ENCODE measurements at places on chromosomes 6 and 20.

DNA sequence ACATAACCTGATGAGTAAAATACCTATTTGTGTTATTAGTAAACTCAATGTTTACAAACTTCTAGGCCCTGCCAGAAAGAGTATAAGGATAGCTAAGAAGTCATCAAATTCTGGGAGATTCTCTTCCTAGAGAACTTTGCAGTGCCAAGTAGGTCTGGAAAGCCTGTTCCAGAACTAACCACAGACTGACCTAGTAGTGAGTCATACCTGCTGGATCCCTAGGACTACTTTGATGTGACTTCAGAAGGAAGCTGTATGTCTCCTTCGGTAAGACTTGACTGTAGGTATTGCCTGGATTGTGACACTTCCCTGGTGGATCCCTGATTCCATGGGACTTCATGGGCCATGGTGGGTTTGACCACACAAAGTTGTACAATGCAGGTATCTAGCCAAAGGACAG lies 131.7 kb downstream of the DNAH8 start:
- DNase-seq: no peak

DNA sequence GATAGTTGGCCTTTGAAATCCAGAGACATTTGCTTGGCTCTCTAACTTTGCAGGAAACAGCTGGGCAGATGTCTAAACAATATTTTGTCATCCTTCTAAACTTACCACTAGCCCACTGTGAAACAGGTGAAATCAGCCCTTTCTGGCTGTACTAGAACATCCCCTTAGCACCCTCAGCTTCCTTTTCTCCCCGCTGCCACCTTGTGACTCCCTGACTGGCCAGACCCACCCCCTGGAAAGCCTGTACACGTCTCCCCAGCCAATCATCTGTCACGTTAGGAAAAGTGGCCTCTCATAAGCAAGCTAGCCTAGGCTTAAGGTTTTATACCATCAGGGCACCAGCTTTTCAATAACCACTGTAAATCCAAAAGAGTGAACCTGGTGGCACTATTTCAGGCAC lies 88.6 kb upstream of the E2F3 start:
- DNase-seq: no peak

- peak; percentile 3 for DNase-seq
Observed at GRCh38 chr6:12845224-12846004, 128.8 kb downstream of the PHACTR1 start.

GRCh38 chr6:165661664-165662025 lies 1.4 kb downstream of the PDE10A start:
- no peak for DNase-seq

DNA sequence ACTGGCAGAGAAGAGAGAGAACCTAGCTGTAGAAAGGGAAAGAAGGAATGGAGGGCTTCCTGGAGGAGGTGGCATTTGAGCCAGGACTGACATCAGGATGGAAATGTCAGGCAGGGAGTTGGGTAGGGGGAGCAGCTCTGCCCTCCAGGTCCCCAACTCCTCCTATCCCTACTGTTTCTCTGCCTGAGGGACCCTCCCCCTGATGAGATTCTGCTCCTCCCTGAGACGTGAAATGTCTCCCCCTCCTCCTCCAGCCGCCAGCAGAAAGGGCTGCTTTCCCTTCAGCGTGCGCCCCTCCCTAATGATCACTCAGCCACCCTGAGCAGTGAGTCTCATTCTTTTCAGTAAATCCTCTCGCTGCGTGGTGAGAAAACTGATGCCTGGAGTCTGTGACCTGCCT lies 40.6 kb downstream of the HLA-DPB1 start:
- no peak for DNase-seq

DNA sequence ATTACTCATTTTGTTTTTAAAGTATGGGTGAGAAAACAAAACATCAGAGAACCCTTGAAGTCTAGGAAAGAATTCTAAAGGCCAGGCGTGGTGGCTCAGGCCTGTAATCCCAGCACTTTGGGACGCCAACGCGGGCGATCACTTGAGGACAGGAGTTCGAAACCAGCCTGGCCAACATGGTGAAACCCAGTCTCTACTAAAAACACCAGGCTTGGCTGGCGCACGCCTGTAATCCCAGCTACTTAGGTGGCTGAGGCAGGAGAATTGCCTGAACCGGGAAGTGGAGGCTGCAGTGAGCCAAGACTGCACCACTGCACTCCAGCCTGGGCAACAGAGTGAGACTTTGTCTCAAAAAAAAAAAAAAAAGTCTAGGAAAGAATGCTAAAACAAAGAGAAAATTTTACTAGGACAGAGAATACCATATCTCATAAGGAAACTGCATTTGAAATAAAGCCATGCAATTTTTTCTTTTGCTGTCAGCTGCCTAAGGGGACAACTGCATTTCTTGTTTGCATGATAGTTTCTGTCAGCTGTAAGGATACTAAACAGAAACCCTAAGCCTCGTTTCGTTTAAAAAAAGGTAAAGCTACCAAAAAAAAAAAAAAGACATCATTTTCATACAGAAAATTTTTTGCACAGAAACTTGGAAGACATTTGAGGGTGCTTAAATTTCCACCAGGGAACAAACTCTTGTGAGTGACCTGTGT lies 32.1 kb downstream of the SMLR1 start:
- DNase-seq: no peak

DNA sequence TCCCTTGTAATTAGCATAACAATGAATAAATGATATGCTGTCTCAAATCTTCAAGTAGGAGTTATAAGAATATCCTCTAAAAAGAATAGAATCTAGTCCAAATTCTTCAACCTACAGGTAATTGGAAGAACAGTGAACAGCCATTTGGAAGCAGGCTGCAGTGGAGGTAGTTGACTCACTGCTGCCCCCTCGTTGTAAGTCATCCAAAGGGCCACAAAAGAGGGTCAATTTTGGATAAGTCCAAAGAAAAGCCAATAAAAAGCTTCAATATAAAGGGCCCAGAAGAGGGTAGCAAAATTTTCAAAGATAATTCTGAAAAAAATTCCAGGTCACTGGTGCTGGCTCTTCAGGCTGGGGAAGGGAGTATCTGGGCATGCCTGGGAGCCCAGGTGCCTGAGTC lies 60.8 kb upstream of the SSTR4 start:
- no peak for DNase-seq

GRCh38 chr20:33667245-33667675 lies 517 bp downstream of the ACTL10 start:
- DNase-seq: peak; percentile 53

DNA sequence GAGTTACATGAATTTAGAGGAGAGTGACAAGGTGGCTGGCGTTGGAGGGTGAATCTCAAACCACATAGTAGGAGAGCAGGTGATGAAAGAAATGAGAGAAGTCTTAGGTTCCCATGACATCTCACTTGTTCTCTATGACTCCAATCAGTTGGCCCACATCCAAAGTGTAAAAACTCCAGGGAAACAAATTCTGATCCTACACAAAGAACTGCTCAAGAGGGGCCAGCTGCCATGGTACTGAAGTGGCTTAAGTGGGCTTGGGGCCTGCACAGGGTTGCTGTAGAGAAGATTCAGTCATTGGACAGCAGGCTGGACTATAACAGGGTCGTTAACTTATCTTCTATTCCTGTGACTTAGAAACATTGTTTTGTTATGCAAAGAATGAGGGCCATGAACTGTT lies 7.6 kb upstream of the ADGRF4 start:
- peak; percentile 65 for DNase-seq
